Breast epithelium (tissue), 4 donors: ENCODE measurements at places on chromosomes 1 and 21. TPM values are rescaled to one million over a fixed set of nuclear protein-coding genes. Genes with fewer than 3 reads are reported as not detected.

DNA sequence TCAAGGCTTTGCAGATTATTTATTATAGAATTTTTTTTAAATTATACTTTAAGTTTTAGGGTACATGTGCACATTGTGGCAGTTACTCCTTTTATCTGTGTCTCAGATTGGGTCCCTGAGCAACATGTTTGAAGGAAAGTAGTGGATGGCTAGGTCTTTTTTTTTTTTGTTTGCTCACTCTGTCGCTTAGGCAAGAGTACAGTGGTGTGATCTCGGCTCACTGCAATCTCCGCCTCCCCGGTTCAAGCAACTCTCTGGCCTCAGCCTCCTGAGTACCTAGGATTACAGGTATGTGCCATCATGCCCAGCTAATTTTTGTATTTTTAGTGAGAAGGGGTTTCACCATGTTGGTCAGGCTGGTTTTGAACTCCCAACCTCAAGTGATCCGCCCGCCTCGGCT is 39.6 kb upstream of the KIF21B start:
- no peaks in the 10 kb centered on the region for H3K27me3 ChIP-seq
- no peaks in the 10 kb centered on the region for H3K36me3 ChIP-seq
- no peaks in the 10 kb centered on the region for H3K4me1 ChIP-seq

Gene CYP2J2
- 0.16 TPM for total RNA-seq

DNA sequence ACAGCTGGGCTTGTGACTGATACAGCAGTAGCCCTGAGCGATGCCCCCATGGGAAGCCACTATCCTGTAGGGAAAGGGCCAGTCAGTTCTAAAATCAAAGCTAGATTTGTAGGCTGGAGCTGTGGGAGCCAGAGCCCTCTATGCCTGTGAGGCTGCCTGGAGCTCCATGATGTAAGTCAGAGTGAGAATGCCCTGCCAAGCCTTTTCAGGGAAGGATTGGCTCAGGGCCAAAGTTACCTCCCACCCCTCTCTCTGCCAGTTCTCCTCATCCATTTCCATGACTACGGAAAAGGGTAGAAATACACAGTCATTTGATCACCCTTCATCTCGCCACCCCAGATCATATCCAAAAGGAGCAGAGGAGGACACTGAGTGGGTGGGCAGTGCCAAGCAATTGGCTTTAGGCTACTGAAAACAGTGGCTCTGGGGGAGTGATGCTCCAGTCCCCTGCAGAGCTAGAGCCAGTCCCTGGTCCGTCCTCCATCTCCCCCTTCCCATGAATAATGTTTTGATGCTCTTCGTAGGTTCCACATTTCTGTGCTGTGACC is 59.5 kb upstream of the KCNA3 start:
- no peaks in the 10 kb centered on the region for H3K36me3 ChIP-seq
- no peaks in the 10 kb centered on the region for H3K4me1 ChIP-seq
- no peak overlapping the region for H3K27ac ChIP-seq
- no peak for DNase-seq
- H3K27me3 ChIP-seq: no peaks in the 10 kb centered on the region

Gene GCSAML
- total RNA-seq: 1.3 TPM

- no peaks in the 10 kb centered on the region for H3K4me1 ChIP-seq
- no peaks in the 10 kb centered on the region for H3K36me3 ChIP-seq
- H3K27me3 ChIP-seq: no peaks in the 10 kb centered on the region
- H3K4me3 ChIP-seq: no peak overlapping the region
Observed at GRCh38 chr1:183685112-183685713, 32.1 kb upstream of the APOBEC4 start.

Gene PDE9A
- total RNA-seq: 10.5 TPM
